ENCODE measurements at places on chromosomes 4 and X.

GRCh38 chr4:64940698-64941097 is 531.4 kb upstream of the TECRL start:
- no peak for DNase-seq

- no peak for DNase-seq
Measured at GRCh38 chr4:140150636-140150885, 3.4 kb downstream of the MAML3 start.

- DNase-seq: no peak
Measured at GRCh38 chrX:130990723-130991122, 67.4 kb upstream of the ARHGAP36 start.

DNA sequence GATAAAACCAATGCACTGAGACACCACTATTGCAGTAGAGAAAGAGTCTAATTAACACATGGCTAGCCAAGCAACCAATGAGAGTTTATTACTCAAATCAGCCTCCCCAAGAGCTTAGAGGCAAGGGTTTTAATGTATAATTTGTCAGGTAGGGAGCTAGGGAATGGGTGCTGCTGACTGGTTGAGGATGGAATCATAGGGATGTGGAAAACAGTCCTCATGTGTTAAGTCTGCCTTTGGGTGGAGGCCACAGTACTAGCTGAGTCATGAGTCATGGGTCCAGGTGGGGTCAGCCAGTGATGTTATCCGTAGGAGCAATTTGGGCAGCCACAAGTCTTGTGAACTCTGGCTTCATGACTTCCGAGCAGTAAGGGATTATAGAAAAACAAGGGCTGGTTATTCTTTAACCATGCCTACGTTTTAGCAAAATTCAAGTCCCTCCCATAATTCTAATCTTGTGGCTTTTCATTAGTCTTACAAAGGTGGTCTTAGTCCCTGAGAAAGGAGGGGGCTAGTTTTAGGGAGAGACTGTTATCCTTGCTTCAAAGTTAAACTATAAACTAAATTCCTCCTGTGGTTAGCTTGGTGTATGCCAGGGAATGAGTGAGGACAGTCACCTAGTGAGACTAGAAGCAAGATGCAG is 25.1 kb upstream of the PLAC8 start:
- DNase-seq: no peak

- no peak for DNase-seq
Measured at GRCh38 chr4:183170894-183171293, 71.8 kb downstream of the WWC2 start.

DNA sequence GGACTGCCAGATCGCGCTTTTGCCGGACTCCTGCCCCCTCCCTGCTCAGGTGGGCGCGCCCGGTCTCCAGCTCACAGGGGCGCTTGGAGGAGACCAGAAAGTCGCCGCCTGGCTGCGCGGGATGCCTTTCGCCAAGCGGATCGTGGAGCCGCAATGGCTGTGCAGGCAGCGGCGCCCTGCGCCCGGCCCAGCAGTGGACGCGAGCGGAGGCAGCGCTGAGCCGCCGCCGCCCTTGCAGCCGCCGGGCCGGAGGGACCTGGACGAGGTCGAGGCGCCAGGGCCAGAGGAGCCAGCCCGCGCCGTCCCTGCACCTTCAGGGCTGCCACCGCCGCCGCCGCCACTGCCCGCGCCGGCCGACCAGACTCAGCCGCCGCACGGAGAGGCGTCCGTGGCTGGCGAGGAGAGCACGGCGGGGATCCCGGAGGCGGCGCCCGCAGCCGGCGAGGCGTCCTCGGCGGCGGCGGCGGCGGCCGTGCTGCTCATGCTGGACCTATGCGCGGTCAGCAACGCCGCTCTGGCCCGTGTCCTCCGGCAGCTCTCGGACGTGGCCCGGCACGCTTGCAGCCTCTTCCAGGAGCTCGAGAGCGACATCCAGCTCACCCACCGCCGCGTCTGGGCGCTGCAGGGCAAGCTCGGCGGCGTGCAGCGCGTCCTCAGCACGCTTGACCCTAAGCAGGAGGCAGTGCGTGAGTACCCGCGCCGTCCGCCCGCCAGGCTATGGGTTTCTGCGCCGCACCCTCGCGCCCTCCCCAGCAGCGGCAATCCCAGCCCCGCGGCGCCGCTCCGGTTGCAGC is 834 bp downstream of the NHS start:
- no peak for DNase-seq

- DNase-seq: no peak
Measured at GRCh38 chr4:45539142-45539814, 584.6 kb downstream of the GABRG1 start.

DNA sequence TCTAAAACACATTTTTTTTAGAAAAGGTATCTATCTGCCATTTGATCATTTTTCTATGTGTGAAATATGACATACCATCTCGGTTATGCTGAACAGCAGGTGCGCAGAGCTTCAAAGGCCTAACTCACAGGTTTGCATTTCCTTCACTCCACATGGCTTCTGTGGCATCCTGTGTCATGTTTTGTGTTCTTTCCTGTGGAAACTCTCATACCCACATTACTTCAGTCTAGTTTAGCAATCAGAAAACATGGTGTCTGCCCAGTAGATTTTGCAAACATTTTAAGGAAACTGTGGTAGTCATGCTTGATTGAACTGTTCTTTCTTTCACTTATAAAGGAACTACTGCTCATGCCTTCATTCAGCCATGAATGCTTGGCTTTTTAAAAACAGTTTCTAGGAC is 11.3 kb upstream of the ARAP2 start:
- DNase-seq: peak; percentile 88

GRCh38 chrX:15203694-15204093 is 66.2 kb downstream of the ASB9 start:
- DNase-seq: no peak

GRCh38 chrX:154738011-154738738 is 12.7 kb downstream of the GAB3 start:
- DNase-seq: no peak

DNA sequence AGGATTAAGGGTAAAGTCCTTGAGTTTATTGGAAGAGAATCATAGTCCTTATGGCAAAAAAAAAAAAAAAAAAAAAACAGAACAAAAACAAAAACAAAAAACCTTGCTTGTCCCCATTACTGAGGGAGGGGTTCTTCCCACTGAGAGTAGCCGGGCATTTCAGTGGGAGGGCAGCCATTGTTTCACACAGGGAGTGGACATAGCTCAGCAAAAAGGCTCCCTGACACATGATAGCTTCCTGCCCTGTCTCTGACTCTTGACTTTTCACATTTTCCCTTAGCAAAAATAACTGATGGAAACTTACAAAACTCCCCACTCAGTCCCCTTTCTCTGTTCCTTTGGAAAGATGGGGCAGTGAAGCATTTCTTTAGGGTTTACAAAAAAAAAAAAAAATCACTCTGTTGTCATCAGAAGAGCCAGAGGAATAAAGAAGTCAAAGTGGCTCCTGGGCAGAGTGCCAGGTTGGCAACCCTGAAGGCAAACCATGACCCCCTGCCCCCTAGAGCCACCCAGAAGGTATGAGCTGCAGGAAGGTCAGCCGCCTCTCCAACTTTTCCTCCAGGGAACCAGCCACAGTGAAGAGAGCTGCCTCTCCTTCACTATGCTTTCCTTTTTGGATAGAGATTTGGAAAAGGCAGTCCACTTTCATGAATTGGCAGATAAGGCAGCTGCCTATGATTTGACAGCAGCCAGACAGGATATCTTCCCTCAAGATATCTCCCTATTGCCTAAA is 170.6 kb downstream of the KDR start:
- DNase-seq: no peak

- no peak for DNase-seq
Measured at GRCh38 chrX:132657876-132658275, 169.0 kb upstream of the MBNL3 start.

DNA sequence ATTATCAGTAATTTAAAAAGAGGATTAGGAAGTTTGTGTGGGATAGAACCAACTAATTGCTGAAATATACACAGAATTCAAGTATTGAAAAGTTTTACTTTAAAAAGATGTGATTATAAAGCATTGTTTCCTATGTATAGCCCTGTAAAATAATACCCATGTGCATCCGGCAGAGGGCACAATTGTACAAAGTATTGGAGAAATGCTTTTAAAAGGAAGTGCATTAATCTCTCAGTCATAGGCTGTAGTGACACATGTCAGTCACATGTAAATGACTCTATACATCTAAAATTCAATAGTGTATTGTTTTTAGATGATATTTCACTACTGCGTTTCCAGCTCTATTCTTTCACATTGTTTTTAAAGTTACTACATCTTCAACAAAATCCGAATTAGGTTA is 9.7 kb upstream of the GEMIN8 start:
- DNase-seq: peak; percentile 58

- DNase-seq: no peak
Measured at GRCh38 chrX:41733939-41734338, 10.0 kb downstream of the GPR82 start.

Measured in central memory CD4-positive, alpha-beta T cell (primary cell).